ENCODE measurements at places on chromosomes 1 and 21. TPM values are rescaled to one million over a fixed set of nuclear protein-coding genes. Genes with fewer than 3 reads are reported as not detected.

The HMCN1 gene
- total RNA-seq, result 7.4 TPM

The GSTM1 gene
- 54.1 TPM for total RNA-seq

The SV2A gene
- 23.9 TPM for total RNA-seq

The PODN gene
- total RNA-seq, result 2.8 TPM

The GUCA2B gene
- total RNA-seq, result not detected

The GJA5 gene
- total RNA-seq, result 1.4 TPM

The SIK1 gene
- total RNA-seq, result 4.0 TPM

The GALNT2 gene
- 49.4 TPM for total RNA-seq

The ATP6V1G3 gene
- 1.3 TPM for total RNA-seq

The PTBP2 gene
- 47.7 TPM for total RNA-seq

The CACYBP gene
- 166 TPM for total RNA-seq

The CD48 gene
- total RNA-seq, result 1.1 TPM

The GNAT2 gene
- not detected for total RNA-seq

The NT5C1A gene
- not detected for total RNA-seq

The SNIP1 gene
- 22.3 TPM for total RNA-seq

The PCAT6 gene
- total RNA-seq, result 5.0 TPM

The TSPAN1 gene
- not detected for total RNA-seq

The PCP4L1 gene
- total RNA-seq, result 11.3 TPM

The PLEKHG5 gene
- total RNA-seq, result 32.6 TPM

The G0S2 gene
- total RNA-seq, result not detected

The ESRRG gene
- total RNA-seq, result 4.7 TPM

The SRSF10 gene
- 170 TPM for total RNA-seq

The OR2T29 gene
- not detected for total RNA-seq

The S100A7 gene
- total RNA-seq, result not detected

The CLCNKB gene
- total RNA-seq, result 5.7 TPM

The SEMA4A gene
- 10.3 TPM for total RNA-seq

The LCE3B gene
- not detected for total RNA-seq

The ACAP3 gene
- 42.9 TPM for total RNA-seq

The OPTC gene
- 0.27 TPM for total RNA-seq

The SAMSN1 gene
- total RNA-seq, result 2.3 TPM

The SERTAD4 gene
- total RNA-seq, result 0.54 TPM

The TMEM240 gene
- 6.8 TPM for total RNA-seq

The LCE1B gene
- not detected for total RNA-seq

The CALML6 gene
- total RNA-seq, result 0.75 TPM

The C1QC gene
- total RNA-seq, result not detected

The ZNF687 gene
- 43.0 TPM for total RNA-seq

The IL19 gene
- total RNA-seq, result not detected

The DYRK3 gene
- 13.5 TPM for total RNA-seq
